Epithelial cell of proximal tubule (primary cell): ENCODE measurements at places on chromosomes 11 and 22. TPM values are rescaled to one million over a fixed set of nuclear protein-coding genes. Genes with fewer than 3 reads are reported as not detected.

Gene TUB
- total RNA-seq = 2.9 and 3.2 TPM in 2 replicates

Gene KCNJ5
- 0.22 and 0.23 TPM in 2 replicates for total RNA-seq

Gene ZNF215
- total RNA-seq = 2.8 and 5.6 TPM in 2 replicates

GRCh38 chr11:61969838-61970662, 2.6 kb upstream of the FTH1 start:
- DNase-seq = no peak

DNA sequence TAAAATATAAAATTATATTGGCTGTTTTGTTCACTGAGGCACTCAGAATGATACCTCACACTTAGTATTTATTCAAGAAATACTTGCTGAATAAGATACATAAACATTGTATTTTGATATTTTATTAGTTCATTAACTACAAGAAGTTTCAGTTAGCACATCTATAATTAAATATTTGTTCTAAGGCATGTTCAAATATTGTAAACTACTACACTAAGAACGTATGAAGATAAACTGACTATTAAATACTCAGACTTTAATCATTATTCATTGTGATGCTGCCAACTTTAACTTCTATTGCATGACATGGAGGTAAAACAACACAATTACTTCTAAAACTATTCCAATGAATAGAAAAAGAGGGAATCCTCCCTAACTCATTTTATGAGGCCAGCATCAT, 129.5 kb downstream of the ATG16L2 start:
- DNase-seq = no peak

- no peak for DNase-seq
Measured at GRCh38 chr11:102575012-102575411, 44.5 kb upstream of the MMP7 start.
